Thoracic aorta (tissue), 2 donors: ENCODE measurements at places on chromosomes 16 and 17. TPM values are rescaled to one million over a fixed set of nuclear protein-coding genes. Genes with fewer than 3 reads are reported as not detected.

Gene TOX3
- total RNA-seq: not detected

Gene ELMO3
- 1.4 TPM for total RNA-seq

Gene ETV4
- 1.5 TPM for total RNA-seq

Gene SUPT4H1
- 30.6 TPM for total RNA-seq

Gene CIBAR2
- not detected for total RNA-seq

Gene PRAC2
- total RNA-seq: not detected

DNA sequence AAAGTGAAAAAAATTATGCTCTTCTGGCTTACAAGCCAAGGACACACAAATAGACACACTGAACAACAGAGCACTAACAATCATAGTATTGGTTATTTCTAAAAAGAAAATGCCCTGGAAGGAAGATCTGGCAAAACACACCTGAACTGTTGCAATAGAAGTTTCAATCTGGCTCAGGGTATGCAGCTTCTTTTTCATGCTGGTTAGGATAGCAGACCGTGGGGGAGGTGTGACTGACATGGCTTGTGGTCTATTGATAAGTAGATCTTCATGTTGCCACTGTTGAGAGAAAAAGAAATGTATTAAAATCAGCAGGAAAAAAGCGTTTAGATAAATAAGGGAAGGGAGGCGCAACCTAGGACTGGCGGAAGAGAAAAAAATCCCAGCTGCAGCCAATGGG is 26.5 kb upstream of the ARL6IP1 start:
- DNase-seq: no peak

DNA sequence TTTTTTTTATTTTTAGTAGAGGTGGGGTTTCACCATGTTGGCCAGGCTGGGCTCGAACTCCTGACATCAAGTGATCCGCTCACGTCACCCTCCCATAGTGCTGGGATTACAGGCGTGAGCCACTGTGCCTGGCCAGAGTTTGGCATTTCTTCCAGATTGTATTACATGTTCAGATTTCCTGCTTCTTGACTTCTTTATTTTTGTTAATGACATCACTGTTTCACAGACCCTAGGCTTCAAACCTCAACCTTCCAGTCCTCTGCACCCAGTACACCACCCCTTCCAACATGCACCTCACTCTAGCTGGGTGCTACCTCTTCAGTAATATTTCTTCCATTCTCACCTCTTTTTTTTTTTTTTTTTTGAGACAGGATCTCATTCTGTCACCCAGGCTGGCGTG is 53.6 kb upstream of the ZFHX3 start:
- no peak for DNase-seq

DNA sequence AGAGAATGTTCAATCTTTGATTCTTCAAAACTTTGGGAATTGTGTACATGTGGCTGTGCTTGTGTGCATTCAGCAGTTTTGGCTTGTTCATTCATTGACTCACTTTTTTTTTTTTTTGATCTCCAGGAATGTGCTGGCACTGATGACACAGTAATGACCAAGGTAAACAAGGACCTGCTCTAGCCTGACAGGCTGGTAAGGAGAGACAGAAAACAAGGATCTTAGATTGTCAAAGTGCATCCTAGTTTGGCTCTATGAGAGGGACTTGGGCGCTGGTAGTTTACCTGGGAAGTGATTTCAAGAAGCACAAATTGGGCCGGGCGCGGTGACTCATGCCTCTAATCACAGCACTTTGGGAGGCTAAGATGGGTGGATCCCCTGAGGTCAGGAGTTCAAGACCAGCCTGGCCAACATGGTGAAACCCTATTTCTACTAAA is 233.1 kb upstream of the WSCD1 start:
- DNase-seq: no peak

DNA sequence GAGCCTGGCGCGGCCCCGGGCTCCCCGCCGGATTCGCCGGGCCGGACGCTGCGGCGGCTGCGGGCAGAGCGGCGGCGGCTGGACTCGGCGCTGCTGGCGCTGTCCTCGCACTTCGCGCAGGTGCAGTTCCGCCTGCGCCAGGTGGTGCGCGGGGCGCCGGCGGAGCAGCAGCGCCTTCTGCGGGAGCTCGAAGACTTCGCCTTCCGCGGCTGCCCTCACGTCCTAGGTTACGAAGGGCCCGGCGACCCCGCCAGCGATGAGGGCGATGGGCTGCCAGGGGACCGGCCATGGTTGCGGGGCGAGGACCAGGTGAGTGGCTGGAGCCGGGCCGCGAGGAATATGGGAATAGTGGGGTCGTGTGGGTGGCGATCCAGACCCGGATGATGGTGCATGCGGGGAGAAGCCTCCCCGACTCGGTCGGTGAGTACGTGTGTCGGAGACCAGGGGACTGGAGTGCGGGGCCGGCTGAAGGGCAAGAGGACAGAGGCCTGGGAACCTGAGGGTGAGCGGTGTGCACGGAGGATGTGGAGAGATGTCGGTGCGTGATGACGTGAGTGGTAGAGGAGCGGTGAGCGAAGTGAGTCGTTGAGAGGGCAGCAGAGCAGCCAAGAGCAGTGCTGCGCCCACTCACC is 517 bp downstream of the RUNDC1 start:
- DNase-seq: no peak
